ENCODE measurements at places on chromosomes 11 and 22.

DNA sequence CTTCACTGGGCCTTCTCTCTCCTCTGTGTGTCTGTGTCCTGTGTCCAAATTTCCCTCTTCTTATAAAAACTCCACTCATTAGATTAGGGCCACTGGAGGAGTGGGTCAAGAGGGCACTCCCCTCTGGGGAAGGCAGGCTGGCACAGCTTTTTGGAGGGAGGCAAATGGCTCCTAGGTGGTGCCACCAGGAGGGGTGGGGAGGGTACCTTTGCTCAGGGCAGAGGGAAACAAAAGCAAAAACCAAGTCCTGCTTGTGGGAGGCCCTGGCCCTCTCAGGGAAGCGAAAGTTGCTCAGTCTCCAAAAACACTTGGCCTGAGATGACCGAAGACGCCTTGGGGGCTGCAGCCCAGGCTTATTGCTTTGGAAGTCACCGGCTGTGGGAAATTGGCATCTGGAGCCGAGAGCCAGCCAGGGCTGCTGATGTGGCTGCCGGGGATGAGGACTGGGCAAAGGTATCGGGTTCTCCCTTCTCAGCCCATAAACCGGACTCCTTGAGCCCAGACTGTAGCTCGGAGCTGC is 48.2 kb upstream of the ANO1 start:
- no peak for DNase-seq

GRCh38 chr11:102120437-102120973 is 10.3 kb downstream of the YAP1 start:
- no peak for DNase-seq

- no peak for DNase-seq
These were observed 57.2 kb upstream of the SHANK2 start for GRCh38 chr11:71309611-71310010.

DNA sequence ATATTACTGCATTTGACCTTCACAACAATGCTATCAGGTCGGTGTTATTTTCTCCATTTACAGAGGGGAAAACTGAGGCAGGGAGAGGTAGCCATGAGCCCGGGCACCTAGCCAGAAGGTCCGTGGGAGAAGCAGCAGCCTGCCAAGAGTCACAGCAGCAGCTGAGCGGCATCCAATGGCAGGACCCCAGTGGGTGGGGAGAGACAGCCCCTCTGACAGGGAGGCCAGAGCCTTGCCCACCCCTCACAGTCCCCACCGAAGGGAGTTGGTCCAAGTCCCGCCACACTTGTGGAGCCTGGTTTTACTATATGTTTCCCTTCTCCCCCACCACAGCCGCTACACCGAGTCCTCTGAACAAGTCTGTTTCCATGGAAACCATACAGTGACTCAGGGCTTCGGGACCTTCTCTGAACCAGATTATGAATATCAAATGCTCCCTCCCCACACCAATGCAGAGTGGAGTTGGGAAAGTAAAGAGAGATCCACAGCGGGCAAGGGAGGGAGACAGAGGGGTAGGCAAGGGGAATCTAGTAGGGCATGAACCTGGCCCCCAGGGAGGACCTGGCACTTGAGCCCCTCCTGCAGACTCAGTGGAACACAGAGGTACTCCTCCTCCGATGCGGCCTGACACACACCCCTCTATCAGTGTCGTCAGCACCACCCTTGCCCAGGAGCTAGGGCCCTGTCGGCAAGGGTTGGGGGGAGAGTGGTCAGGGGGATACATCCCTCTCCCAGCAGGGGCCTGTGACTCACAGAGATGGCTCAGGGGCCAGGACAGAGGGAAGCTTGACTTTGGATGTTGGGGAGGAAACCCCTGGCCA is 2.5 kb downstream of the CHST1 start:
- peak; percentile 52 for DNase-seq

GRCh38 chr11:45887587-45887986 is 2.1 kb downstream of the MAPK8IP1 start:
- DNase-seq: no peak

GRCh38 chr11:120648771-120649170 is 137.2 kb downstream of the GRIK4 start:
- DNase-seq: no peak

- DNase-seq: no peak
These were observed 79.9 kb upstream of the BARX2 start for GRCh38 chr11:129295746-129296145.

DNA sequence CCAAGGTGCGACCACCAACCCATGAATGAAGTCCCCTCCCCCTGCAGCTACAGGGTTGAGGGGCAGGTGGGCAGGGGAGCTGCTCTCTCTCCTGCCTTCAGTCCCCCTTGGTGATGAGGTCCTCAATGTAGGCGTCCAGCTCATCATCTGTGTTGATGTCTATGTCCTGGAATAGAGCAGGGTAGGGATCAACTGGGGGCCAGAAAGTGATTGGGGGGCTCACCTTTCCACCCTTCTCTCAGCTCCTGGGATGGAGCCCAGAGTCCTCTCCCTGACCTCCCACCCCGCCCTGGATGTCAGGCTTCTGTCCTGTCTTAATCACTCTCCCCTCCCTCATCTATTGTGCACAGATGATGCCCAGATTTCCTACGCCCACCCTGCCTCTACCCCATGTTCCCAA is 41.9 kb downstream of the MORC2 start:
- DNase-seq: no peak

- no peak for DNase-seq
These were observed 98.3 kb downstream of the PTPRJ start for GRCh38 chr11:48078689-48079088.

- DNase-seq: no peak
These were observed 566.8 kb upstream of the TENM4 start for GRCh38 chr11:80007616-80008015.

DNA sequence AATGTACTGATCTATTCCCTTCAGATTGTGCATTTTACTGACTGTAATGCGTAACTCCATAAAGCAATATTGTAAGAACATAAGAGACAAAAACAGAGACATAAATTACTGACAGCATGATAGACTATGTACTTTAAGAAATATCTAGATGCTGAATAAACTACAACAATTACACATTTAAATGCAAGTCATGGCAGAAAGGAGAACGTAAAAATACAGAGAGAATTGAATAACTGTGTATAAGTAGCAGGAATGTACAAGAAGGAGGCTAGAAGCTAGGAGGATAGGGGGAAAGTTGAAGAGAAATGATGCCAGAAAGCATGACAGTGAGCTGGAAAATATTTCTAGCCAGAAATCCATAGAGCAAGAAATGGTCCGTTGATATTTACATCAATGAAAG is 74.0 kb upstream of the FAM181B start:
- no peak for DNase-seq

DNA sequence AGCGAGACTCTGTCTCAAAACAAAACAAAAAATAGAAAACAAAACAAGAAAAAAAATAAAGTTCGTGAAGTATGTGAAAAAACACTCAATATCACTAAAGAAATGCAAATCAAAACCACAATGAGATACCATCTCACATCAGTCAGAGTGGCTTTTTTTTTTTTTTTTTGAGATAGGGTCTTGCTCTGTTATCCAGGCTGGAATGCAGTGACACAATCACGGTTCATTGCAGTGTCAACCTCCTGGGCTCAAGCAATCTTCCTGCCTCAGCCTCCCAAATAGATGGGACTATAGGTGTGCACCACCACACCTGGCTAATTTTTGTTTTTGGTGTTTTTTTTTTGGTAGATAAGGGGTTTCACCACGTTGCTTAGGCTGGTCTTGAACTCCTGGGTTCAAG is 37.5 kb downstream of the ATG16L2 start:
- no peak for DNase-seq

DNA sequence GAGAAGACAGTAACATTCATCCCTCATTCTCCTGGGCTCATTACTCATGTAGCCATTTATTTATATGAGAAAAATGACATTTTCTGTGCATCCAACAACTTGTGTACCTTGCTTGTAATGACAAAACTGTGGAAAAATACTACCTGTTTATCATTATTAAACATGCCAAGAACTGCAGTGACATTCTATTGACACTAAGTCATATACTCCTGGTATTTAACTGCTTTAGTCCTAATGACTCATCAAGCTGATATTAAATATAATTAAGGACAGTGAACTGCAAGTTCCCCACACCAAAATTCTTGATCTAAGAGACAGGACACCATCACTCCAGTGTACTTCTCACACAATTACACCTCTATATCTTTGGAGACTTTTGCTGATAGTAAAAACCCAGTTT is 1328.7 kb upstream of the RAG2 start:
- DNase-seq: no peak

- no peak for DNase-seq
These were observed 18.1 kb upstream of the ELF5 start for GRCh38 chr11:34531663-34532062.

- DNase-seq: no peak
These were observed 18.3 kb downstream of the PRSS23 start for GRCh38 chr11:86818462-86819192.

DNA sequence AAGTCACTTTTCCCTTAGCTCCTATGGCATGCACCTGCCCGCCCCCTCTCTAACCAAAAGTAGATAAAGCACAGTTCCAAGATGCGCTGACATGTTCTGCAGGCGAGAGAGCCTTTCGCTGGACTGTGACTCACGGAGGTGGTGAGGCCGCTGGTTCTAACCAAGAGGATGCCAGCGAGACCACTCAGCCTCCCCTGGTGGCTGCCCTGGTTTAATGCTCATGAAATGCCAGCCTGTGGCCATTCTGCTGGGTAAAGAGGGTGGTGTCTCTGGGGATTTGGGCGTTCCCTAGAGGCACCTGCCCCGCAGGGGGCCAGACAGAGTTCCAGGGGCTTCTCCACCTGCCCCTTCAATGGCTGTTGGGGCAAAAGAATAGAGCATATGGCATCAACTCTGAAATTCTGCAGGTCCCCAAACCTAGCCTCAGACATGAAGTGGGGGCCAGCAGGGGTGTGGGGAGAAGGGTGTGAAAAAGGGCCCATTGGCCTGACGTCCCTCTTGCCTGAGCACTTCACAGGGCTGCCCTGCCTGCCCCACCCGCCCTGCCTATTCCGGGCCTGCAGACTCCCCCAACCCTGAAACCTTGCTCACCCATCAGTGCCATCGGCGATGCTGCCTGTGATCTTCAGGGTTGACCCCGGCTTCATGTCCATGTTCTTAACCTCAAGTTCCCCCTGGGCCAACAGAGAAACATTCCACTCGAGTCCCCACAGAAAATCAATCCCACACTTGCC is 8.5 kb downstream of the LGALS2 start:
- DNase-seq: no peak

DNA sequence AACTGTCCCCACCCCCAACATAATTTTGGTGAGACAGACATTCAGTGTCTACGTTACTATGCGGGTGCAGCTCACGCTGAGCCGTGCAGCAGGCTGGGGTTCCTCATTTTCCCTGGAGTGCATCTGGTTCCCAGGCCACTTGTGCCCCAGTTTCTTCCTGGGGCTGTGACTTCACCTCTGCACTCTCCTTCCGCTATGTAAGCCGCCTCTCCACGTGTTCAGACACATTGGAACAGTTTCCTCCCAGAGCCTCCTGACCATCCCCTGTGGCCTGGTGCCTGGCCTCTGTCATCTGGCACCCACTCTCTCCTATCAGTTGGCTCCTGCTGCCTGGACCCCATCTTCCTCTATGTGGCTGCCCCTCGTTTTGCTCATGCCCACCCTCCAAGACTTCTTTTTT is 46.2 kb upstream of the A4GALT start:
- no peak for DNase-seq

- DNase-seq: no peak
These were observed 205.1 kb downstream of the NXPE2 start for GRCh38 chr11:114883472-114883871.

DNA sequence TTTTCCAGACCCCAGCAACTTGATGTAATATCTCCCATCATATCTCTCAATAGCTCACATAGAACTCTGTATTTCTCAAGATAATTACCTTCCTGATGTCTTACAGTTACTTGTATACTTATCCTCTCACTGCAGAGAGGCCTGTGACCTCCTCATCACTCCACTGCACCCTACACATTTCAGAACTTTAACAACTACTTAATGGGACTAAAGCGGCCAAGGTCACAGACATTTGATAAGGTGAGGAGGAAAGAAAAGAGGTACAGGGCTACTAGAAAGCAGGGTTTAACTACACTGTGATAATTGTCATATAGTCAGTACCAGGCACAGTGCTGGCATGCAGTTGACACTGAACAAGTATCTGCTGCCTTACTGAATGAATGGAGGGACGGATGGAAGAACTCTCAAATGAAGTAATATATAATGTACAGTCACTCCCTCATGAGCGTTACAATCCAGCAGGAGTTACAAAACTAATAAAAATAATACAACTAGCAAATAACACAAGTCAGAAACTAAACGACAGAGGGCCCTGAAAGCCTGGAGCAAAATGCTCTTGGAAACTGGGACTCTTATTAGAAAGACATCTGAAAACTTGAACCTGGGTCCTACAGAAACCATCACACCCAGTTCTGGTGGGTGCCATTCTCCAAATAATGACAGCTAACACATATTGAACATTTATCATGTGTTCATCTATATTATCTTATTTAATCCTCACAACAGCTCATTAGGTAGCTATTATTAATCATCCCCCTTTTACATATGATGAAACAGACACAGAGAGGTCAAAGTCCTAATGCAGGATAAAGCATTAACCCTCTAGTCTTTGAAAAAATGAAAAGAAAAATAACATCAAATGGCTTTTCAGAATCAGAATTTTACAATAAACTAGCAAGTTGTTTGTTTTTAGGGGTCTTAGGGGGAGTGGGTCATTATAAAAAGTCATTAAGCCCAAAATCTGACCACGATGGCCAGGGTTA is 14.3 kb downstream of the PI4KA start:
- no peak for DNase-seq

DNA sequence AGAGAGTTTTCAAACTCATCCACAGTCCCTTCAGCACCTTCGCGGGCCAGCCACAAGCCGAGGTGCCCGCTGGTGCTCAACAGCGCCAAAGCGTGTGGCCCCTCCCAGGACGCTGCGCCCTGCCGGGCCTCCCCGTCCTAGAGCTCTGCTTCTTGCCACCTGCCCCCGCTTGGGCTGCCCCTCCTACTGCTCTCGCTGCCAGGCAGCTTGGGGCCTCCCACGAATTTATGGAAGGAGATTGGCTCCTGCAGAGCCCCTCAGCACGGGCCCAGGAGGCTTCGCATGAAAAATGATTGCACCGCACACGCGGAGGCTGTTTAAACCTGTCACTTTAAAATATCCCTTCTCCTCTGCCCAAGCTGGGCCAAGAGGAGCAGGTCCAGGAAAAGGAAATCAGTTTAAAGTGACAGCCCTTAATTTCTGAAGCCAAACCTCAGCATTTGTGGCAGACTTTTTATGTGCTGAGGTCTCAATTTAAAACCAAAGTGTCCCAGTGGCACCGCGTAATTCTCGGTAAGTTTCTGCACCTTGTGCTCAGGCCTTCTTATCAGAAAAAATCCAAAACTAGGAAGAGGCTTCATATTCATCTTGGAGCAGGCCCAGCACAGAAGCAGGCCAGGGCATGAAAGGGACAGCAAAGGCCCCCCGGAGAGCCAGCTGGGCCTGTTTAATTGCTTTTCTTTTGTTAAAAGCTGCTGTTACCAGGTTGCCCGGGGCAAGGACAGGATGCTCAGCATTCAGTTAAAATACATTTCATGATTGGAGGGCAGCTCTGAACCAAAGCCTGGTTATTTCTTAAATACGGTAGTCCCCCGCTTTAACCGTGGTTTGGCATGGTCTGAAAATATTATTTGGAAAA is 303.6 kb downstream of the OPCML start:
- no peak for DNase-seq

GRCh38 chr22:49760280-49760629 is 67.4 kb downstream of the BRD1 start:
- no peak for DNase-seq

All from stimulated activated CD4-positive, alpha-beta T cell treated with anti-CD3 and anti-CD28 coated beads, Interleukin-1b, Interleukin-23, amount 100 ng/mL, for 48 hours (primary cell).